ENCODE measurements at places on chromosomes 5 and 9.
A peak's percentile ranks its signal among the peaks of the same experiment; 100 is the strongest.

- DNase-seq: no peak
These were observed 71.8 kb downstream of the SMARCA2 start for GRCh38 chr9:2086971-2087370.

DNA sequence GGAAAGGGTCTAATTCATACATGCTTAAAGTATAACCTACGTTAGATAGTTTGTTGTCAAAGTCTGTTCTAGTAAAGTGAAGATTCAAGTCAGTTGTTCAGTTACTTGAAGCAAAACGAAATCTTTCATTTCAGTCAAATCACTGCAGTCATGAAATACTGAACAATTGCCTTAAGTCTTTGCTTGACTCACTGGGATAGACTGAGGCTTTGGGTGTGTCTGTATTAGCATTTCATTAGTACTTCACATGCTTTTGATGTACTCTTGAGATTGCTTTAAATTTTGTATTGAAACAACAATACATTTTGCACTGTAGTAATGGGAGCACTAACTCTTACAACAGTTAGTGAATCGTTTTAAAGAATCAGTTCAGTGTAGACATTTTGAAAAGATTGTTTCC, 4.0 kb upstream of the CMYA5 start:
- no peak for DNase-seq

DNA sequence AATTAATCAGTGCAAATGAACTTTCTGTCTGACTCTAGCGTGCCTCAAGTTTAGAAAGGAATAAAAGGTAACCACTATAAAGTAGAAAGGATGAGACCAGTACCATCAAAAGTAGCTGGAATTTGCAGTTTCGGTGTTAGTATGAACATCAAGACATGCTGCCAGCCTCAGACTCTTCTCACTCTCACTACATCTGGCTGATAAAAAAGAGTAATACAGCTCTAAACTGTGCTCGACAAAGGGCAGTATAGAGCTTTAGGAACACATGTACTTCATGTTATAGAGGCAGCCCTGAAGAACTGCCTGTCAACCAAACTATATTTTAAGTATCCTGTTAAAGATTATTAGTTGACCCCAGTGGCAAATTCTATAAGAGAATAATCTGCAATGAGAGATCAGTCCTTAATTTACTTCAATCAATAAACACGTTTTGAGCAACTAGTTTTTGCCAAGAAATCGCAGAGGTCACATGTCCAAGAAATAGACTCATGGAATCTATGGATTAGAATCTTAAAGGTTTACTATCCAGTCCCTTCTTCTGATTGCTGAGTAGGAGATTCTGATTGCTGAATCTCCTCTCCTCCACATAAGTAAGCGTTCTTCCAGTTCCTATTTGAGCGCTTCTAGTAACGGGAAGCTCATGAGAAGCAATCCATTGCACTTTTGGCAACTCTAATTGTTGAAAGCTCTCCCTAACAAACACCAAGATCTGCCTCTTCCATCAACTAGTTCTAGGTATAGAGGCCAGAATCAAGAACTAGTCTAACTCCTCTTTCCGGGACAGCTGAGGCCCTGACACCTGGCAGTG, 941 bp downstream of the XPA start:
- no peak for DNase-seq

- DNase-seq: no peak
These were observed 71.8 kb downstream of the ANGPTL2 start for GRCh38 chr9:127050591-127051001.

DNA sequence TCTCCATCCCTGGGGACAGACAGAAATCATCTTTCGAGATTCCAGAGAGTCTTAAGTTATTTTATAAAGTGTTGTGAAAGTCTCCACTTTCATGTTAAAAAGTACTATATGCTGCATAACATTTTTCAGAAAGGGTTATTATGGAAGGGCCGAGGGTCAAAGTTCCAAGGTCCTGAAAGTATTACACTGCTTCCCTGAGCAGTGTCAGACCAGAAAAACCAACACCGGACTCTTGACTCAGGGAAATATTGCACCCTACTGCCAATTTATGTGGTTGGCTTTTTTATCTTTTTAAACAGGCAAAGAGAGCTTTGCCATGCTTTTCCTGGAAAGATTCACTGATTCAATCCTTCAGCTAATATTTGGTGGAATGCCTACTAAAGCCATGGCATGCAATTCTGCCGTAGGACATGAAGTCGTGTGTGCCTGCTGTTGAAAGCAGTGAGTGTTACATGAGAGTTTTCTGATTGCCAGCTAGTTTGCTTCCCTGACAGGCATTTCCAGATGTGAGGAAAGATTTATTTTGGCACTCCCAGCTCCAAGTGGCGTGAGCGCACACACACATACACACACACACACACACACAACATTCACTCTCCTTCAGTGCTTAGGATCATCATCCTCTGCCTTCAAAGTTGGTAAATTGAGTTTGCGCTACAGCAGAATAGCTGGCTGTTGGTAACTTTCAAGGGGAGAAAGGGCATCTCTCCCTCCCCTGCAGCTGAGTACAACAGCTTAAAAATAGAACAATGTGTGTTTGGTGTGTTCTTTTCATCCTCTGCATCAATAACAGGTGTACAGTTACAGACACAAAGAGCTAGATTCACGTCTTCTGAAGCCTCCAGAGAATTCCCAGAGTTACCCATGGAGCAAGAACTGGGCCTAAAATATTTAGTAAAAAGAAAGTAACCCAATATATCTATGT, 45.6 kb downstream of the SLC1A3 start:
- DNase-seq: no peak

- DNase-seq: no peak
These were observed 80.0 kb upstream of the TNC start for GRCh38 chr9:115198001-115198400.

DNA sequence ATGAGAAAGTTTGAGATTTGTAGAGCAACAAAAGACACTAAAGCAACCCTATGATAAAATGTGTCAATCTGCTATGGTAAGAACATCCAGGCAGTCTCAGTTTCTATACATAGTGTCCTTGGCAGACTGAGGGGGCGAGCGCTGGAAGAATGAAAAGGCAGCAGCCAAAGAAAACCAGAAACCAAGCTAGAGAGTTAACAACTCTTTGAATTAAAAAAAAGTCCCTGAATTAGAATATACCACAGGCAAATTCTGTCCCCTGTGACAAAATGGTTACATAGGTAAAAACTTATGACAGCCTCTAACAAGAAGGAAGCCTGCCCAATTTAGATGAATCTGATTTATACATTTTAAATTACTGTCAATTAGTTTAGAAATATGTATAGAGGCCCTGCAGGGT, 106.7 kb downstream of the OXCT1 start:
- no peak for DNase-seq

DNA sequence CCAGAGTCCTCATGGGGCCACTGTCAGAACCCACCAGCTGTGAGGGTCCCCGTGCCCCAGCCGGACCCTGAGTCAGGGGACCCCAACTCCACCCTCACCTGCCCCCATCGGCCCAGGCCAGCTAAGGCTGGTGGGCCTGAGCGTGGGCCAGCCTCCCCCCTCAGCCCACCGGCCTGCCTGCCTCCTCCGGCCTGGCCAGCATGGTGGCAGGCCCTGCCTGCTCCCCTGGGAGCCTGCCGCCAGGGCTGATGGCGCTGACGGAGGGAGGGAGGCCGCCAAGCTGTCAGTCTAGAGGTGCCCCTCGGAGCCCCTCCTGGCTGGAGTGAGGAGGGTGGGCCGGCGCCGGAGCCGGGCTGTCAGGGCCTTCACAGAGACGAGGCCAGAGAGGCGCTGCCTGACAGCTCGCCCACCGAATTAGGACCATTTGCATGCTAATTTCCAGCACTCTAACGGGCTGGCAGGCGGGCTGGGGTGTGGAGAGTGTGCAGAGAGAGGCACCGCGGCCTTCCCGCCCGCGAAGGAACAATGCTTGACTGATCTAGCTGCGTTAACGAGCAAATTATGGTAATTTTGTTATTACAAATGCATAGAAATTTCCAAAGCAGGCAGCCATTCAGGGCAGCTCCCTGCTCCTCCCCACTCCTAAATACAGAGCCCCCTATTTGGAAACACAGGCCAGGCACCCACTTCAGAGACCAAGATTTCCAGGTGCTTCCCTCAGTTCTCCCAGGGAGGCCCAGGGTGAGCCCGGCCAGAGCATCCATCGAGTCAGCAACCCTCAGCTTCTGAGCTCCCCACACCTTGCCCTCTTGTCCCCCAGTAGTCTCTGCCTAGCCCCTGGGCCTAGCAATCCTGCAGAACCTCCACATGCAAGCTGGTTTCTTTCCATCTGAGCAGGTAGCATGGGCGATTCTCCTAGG, 169.3 kb downstream of the PAX5 start:
- no peak for DNase-seq

- DNase-seq: no peak
These were observed 219.2 kb upstream of the ELL2 start for GRCh38 chr5:96180684-96181435.

DNA sequence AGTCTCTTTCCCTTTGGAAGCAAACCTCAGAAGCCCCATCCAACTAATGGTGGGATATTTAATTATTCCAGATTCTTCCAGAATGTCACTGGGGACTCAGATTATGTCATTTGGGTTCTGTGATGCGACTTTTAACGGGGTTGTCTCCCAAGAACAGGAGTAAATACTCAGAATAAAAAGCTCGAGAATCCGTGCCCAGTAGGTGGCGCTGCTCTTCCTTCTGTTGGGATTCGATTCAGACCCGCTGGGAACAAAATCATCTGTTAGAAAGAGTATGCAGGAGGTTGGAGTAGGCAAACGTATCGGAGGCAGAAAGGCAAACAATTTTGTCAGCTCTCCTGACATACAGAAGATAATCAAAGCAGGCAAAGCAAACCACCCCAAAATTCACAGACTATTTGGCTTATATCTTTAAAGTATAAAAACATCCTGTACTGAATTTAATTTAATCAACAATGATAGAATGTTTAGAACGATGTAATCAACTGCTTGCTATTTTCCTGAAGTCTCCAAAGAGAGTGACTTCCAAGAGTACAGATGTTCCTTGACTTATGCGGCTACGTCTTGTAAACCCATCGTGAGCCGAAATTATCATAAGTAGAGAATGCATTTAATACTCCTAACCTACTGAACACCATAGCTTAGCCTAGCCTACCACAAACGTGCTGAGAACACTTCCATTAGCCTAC, 169.8 kb upstream of the RAI14 start:
- peak; percentile 52 for DNase-seq

DNA sequence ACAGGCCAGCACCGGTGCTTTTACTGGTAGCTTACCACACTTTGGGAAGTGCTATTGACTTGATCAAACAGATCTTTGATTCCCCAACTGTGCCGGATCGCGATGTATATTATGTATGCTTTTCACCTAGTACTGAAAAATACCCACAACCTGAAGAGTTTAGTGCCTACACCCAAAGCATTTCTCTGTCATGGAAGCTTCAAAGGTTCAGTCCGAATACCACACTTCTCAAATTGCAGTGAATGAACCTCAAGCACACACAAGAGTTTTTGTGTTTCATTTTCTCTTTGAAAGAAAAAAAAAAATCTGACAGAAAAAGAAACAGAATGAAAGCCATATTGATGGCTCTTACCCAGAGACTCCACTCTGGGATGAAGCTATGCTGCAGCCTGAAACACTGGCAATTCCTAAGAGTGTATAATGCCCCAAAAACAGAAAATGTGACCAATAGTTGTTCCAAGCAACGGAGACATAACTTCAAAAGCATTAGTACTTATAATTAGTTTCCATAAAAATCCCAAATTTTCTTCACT, 100.9 kb downstream of the EBF1 start:
- DNase-seq: no peak

DNA sequence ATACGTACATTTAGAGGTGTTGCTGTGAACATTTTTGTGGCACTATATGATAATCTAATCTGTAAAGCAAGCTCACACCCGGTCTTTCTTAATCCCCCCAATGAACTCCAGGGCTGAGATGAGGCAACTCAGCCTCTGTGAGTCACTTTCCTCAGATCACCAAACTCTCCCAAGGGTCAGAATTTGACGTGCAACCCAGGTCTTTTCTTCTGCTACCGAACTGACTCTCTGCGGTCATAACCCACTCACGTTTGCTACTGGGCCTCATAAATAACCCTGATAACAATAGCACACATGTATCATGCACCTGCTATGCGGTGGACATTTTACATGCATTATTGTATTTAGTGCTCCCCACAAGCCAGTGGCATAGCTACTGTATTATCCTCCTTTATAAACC, 153.1 kb downstream of the DROSHA start:
- no peak for DNase-seq

GRCh38 chr5:78499485-78499884, 139.1 kb downstream of the SCAMP1 start:
- DNase-seq: no peak

DNA sequence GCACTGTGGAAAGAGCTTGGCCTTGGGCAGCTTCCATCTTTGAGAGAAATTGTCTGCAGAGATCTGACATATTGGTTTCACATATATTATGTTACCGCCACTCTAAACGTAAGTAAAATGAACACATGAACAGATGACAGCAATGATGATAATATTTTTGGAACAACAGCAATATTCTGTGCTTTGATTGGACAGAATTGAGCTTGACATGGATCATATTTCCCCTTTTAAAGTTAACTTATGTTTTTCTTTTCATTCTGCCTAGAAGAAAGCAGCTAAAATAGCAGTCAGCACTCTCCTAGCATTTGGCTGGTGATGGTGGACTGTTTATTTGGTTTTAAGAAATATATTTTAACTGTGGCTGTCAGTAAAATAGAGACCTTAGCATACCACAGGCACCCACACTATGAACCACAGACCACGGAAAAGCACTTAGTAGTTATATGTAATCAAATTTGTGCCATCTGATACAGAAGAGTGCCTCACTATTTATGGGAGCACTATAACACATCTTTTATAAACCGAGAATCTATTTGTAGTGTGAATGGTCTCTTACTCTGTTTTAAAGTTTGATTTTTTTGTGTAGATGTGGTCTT, 1.8 kb upstream of the CFAP95 start:
- DNase-seq: no peak

DNA sequence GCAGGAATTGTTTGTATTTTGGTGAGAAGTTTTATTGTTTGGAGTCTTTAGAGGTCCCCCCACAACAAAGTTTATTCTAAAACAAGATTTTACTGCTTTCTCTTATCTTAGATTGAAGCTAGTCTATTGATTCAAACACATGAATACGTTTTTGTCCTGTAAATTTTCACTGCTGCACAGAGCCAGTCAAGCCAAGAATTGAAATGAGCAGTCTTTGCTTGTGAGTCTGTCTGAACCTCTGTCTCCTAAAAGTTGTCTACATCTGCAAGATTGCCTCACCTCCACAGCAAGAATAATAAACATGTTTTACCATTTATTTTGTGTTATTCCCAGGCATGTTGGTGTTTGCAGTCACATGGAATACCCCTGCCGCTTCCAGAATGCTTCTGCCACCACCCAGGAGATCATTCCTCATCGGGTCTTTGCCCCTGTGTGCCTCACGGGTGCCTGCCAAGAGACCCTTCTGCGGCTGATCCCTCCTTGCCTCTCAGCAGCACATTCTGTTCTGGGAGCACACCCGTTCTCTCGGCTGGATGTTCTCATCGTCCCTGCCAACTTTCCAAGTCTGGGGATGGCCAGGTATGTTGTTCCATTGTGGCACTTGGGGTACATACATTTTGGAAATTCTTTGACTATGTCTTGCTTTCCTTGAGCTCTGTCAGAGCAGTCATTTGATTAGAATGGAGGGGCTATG, 74.1 kb downstream of the AOPEP start:
- DNase-seq: no peak

Measured in immature natural killer cell (primary cell).